Stimulated activated CD4-positive, alpha-beta T cell treated with anti-CD3 and anti-CD28 coated beads, Interleukin-1b, Interleukin-23, amount 100 ng/mL, for 48 hours (primary cell): ENCODE measurements at places on chromosomes 12 and 14.

DNA sequence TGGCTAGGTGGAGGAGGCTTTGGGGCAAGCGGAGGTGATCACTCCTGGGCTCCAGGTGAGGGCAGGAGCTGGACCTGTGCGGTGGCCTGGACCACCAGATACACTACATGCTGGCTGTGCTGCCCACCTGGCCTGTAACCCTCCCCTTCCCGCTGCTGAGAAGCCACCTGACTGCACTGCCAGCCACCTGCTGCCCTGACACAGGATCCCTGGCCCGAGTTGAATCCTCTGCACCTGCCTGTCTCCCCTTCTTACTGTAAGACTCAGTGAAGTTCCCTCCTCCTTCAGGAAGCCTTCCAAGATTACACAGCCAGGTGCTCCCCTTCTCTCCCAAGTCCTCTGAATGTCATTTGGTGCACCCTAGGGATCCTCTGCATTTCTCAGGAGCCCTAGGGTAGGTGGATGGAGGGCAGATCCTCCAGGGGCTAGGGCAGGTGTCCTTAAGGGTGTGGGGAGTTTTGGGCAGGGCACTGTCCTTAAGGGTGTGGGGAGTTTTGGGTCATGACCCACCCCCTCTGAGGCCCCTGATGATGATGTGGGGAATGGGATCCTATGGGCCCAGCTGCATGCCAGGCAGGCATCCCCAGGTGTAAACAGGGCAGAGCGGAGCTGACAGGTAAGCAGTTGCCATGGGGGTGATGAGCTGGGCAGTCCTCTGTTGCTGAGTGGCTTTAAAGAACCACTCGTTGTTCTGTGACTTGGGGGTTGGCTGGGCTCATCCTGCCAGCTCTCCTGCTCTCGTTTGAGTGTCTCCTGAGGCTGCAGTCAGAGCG lies 6.7 kb upstream of the MTA1 start:
- DNase-seq: no peak

DNA sequence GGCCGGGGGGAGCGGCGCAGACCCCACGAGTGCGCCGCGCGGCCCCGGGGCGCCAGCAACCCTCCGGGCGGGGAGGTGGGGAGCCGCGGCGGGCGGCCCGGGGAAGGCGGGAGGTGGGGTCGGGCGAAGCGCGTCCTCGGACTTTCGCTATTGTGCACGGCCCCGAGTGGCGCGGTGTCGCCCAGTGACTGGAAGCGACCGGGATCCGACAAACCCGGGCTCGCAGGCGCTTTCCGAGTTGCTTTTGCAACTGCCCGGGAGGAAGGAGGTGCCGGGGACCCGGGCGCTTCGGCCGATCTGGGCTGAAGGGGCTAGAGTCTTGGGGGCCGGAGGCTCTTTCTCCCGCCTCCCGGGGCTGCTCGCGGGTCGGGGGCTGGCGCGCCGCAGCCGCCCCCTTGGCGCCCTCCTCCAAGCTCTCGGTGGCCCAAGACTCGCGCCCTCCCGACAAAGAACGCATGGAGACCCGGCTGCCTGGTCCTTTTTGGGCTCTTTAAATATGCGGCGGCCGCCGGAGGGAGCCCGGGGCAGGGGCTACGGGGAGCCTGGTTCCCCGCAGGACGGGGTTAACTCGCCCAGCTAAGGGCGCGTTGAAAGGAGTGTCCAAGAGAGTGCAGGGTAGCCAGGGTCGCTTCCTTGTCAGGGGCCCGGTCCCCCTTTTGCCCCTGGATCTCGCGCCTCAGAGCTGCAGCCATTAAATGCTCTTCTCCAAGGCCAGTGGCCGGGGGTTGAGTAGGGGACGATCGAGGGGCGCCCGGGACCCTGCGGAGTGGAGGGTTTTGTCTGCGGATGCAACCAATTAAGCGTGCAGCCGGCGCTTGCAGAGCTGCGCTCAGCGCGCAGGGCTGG lies 1.4 kb downstream of the HMGA2 start:
- DNase-seq: no peak

GRCh38 chr14:80215081-80215480 lies 3.8 kb upstream of the DIO2 start:
- no peak for DNase-seq

- no peak for DNase-seq
Measured at GRCh38 chr12:48717252-48717695, 767 bp upstream of the CCNT1 start.

DNA sequence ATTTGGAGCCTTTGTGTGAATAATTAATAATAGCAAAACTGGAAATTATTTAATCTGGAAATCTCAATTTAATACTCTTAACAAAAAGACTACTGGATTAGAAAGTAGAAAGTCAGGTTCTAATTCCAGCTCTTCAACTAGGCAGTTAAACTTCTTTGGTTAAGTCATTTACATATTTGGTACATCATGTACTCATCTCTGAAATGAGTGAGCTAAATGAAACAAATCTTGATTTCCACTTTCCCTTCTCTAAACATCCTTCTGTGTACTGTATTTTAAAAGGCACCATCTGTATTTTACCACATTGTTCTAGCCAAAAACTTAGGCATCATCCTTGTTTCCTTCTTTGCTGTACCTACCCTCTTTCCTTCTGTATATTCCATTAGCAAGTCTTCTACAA lies 26.9 kb downstream of the CRADD start:
- DNase-seq: no peak

GRCh38 chr12:125346362-125346761 lies 281.1 kb downstream of the AACS start:
- DNase-seq: no peak

DNA sequence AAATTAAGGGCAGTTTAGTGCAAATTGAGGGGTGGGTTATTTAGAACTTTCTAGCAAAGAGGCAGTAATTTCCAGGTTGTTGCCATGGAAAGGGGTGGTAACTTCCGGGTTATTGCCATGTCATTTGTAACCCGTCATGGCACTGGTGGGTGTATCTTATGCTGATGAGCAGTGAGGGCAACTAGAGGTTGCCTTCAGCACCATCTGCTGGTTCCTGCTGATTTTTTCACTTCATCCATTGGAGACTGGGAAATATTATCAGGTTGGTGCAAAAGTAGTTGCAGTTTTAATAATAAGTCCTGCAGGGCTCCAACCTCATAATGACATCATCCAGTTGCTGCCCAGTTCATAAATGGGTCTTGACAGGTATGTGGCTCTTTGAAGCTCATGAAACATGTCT lies 24.4 kb upstream of the SERPINA4 start:
- no peak for DNase-seq

- no peak for DNase-seq
Measured at GRCh38 chr14:87131879-87132278, 861.1 kb downstream of the GALC start.

DNA sequence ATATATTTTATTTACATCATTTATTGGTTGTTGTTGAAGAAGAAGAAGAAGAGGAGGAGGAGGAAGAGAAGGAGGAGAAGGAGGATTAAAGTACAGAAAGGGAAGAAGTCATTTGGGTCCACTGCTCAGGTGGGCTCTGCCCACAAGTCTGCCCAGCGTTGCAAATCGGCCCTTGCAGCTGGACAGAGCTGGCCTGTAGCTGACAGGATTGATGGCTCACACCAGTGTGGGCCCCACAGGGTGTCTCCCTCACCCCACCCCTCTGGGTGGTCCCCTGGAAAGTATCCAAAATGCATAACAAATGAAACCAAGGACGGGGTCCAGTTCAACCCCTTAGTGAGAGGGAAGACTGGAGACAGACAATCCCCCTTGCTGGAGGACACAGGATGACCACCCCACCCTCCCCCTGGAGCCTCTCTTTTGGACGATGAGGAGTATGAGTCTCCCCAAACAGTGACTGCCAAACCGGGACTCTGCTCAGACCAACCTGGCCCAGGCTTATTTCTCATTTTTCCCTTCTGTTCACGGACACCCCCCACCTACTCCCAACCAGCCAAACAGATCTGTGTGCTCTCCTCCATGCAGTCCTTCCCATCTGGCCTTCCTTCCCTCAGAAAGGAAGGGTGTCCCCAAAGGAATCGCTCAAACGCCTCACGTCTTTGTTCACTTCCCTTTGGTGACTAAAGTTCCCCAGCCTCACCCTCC lies 17.7 kb downstream of the DPF3 start:
- no peak for DNase-seq

GRCh38 chr12:75704664-75705063 lies 193.3 kb upstream of the KRR1 start:
- DNase-seq: no peak

- no peak for DNase-seq
Measured at GRCh38 chr12:49897276-49897675, 6.4 kb downstream of the FAIM2 start.

DNA sequence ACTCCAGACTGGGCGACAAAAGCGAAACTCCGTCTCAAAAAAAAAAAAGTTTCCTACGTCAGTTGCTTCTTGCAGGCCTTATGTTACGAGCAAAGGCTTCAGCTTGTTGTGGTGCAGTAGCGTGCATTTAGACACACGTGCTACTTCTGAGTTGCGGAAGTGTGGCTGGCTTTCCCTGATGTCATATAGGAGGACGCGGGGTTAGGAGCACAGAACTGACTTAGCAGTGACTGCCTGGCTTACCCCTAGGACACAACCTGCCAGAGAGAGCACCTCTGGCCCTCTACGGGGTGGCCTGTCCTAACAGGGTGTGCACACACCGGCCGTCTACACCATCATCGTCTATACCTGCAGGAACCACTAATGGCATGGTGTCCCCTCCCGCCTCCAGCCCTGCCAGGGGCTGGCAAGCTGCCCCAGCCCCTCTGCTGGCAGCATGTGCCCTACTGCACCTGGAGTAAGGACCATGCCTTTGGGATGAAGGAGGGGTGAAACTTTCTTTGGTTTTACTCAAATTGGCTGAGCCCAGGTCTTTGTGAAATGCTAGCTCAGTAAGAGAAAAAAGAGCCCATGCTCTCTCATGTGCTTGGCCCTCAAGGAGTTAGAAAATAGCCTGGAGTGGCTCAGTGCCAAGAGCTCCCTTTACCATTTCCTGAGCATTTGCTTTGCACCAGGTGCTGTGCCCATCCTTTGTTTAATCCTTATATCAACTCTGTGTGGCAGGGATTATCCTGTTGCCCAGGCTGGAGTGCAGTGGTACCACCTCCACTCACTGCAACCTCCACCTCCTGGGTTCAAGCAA lies 1.7 kb upstream of the GPR68 start:
- peak; percentile 86 for DNase-seq

GRCh38 chr14:33412450-33412849 lies 473.8 kb downstream of the NPAS3 start:
- DNase-seq: no peak

GRCh38 chr14:90523544-90523943 lies 126.7 kb downstream of the CALM1 start:
- no peak for DNase-seq

DNA sequence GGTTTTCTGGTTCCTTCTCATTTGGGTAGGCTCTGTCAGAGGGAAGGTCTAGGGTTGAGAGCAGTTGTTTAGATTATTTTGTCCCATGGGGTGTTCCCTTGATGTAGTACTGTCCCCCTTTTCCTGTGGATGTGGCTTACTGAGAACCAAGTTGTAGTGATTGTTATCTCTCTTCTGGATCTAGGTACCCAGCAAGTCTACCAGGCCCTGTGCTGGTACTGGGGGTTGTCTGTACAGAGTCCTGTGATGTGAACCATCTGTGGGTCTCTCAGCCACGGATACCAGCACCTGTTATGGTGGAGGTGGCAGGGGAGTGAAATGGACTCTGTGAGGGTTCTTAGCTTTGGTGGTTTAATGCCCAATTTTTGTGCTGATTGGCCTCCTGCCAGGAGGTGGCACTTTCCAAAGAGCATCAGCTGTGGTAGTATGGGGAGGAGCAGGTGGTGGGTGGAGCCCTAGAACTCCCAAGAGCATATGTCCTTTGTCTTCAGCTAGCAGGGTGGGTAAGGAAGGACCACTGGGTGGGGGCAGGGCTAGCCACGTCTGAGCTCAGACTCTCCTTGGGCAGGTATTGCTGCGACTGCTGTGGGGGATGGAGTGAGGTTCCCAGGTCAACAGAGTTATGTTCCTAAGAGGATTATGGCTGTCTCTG lies 179.3 kb upstream of the BTG1 start:
- no peak for DNase-seq

DNA sequence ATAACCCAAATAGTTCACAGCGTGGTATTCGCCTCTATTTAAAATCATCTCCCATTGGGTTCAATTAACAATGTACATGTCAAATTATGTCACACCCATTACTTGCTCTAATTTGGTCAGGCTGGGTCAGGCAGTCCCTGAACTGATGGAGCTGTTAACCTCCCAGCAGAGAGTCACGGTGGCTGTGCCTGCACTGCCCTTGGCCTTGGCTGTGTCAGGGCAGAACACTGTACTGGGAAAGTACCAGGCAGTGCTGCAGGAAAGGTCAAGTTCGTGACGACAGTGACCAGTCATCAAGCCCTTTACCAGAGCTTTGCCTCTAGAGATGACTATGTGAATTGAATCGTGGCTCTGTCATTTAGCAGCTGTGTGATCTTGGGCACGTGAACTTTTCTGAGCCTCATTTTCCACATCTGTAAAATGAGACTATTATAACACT lies 100.0 kb downstream of the ARF6 start:
- DNase-seq: peak; percentile 71

DNA sequence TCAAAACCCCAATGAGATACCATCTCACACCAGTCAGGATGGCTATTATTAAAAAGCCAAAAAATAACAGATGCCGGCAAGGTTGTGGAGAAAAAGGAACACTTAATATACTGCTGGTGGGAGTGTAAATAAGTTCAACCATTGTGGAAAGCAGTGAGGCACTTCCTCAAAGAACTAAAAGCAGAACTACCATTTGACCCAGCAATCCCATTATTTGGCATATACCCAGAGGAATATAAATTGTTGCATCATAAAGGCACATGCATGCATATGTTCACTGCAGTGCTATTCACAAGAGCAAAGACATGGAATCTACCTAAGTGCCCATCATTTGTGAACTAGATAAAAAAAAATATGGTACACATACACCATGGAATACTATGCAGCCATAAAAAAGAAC lies 59.9 kb downstream of the MGST1 start:
- no peak for DNase-seq

GRCh38 chr14:92926931-92927330 lies 4.0 kb downstream of the CHGA start:
- DNase-seq: no peak

DNA sequence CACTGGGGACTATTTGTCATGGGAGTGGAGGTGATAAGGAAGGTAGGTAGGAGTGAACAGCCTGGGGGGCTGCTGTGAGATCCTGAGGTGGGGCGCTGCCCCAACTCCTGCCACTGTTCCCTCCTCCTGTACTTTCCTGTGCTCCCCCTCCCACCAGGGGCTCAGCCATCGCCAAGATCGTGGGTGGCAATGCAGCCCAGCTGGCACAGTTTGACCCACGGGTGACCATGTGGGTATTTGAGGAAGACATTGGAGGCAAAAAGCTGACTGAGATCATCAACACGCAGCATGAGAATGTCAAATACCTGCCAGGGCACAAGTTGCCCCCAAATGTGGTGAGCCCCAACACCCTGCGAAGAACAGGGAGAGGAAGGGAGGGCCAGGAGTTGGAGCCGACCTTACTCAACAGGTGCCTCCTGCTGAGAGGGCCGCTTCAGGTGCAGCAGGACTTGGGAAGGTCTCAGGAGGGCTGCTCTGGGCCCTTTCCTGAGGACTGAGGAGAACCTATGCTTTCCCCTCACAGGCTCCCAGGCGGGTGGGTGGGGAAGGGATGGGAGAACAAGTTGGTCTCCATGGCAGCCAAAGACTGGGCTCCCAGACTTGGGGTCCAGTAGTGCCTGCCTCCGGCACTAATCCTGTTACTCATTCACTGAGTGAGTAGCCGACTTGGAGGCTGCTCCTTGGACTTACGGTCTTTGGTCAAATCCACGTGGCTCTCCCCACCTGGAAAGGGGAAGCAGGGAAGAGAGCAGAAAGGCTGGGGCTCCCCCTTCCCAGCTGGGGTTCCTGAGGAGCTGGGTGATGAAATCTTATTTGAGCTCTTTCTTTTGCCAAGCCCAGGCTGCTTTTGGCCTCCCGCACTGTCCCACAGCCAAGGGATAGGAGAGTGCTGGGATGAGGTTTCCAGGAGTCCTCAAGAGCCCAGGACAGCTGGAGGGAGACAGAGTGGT lies 884 bp downstream of the GPD1 start:
- DNase-seq: no peak
